Activated CD4-positive, alpha-beta T cell treated with anti-CD3 and anti-CD28 coated beads, Interleukin-2, amount 10 ng/mL, durations not matched to agents 7 days and 5 days (primary cell): ENCODE measurements at places on chromosomes 1 and 21. TPM values are rescaled to one million over a fixed set of nuclear protein-coding genes. Genes with fewer than 3 reads are reported as not detected.
A peak's percentile ranks its signal among the peaks of the same experiment; 100 is the strongest.

GRCh38 chr1:153598309-153599172 is 14.4 kb downstream of the S100A16 start:
- no peaks in the 10 kb centered on the region for H3K36me3 ChIP-seq
- peak overlapping the region; percentile 76 for H3K27ac ChIP-seq
- no peak overlapping the region for H3K4me3 ChIP-seq
- peak; percentile 33 for DNase-seq

TCP10L gene
- 0.71 TPM for total RNA-seq

GRCh38 chr1:228913626-228914414 is 178.5 kb downstream of the RHOU start:
- H3K27me3 ChIP-seq, result no peaks in the 10 kb centered on the region
- no peak overlapping the region for H3K27ac ChIP-seq
- peaks cover 3% of the 10 kb centered on the region for H3K36me3 ChIP-seq
- no peak overlapping the region for H3K4me3 ChIP-seq

CCSAP gene
- 9.1 TPM for total RNA-seq

SLC45A3 gene
- total RNA-seq, result not detected

RGL1 gene
- total RNA-seq, result 2.6 TPM

DNA sequence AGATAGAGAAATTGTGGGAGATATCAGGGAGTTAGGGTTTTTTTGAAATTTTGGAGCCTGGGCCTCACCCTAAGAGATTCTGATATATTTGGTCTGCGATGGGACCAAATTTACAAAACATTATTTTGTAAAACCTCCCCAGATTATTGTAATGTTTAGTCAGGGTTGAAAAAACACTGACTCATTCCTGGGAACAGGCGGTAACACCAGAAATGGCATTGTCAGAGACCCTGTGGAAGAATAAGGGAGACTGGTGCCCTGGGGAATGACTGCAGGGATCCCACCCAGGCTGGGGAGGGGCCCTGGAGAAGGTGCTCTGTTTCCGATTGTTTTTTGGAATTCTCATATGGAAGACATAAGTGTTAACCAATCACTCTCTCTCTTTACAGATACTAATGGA is 13.1 kb upstream of the STRIP1 start:
- H3K27ac ChIP-seq, result no peak overlapping the region
- H3K36me3 ChIP-seq, result peaks cover 41% of the 10 kb centered on the region
- no peaks in the 10 kb centered on the region for H3K4me1 ChIP-seq
- no peaks in the 10 kb centered on the region for H3K27me3 ChIP-seq

DNA sequence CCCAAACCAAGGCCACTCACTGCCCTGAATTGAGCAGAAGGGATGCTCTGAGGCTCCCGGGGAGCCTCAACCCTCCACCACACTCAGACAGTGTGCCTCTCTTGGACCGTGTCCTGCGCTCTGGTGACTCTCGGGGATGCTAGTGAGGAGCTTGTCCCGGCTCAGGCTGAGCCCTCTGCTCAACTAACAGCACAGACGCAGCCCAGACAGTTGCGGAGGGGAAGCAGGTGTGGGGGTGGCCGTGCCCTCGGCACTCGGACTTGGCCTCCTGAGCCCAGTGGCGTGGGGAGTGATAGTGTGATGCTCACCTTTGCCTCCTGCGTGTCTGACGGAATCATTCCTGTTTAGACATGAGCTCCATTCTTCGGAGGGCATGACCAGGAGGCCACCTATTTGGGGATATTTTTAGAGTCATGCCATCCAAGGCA is 15.4 kb upstream of the SLC19A1 start:
- no peak overlapping the region for H3K4me3 ChIP-seq
- H3K27ac ChIP-seq, result no peak overlapping the region
- no peak for DNase-seq
- H3K27me3 ChIP-seq, result peaks cover 9% of the 10 kb centered on the region

GRCh38 chr1:230501849-230502248 is 75.7 kb upstream of the PGBD5 start:
- no peaks in the 10 kb centered on the region for H3K36me3 ChIP-seq
- H3K4me3 ChIP-seq, result no peak overlapping the region
- H3K27me3 ChIP-seq, result peaks cover 5% of the 10 kb centered on the region
- H3K27ac ChIP-seq, result no peak overlapping the region

DNA sequence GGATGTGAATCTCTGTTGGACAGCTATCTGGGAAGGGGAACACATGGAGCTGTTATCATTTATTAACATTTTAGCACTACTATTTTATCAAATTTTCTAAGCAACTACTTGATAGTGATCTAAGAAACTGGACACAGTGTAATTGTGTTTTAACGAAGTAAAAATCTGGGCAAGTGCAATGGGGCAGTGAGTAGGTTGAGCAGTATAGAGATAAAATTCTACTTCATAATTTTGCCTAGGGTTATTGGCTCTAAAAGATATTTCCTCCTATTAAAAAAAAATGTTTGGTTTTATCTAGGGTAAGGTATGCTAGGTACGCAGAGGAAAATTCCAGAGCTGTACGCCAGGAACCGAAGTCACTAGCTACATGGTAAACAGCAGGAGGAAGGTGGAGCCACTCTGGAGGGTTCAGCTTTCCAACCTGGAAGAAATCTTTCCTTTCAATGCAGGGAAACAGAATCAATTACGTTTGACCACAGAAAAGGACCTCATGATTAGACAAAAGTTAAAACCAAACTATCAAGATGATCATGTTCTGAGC is 43.3 kb downstream of the BCAR3 start:
- no peak overlapping the region for H3K4me3 ChIP-seq
- H3K4me1 ChIP-seq, result no peaks in the 10 kb centered on the region
- H3K36me3 ChIP-seq, result no peaks in the 10 kb centered on the region
- H3K27ac ChIP-seq, result no peak overlapping the region

RGS8 gene
- total RNA-seq, result not detected

- H3K27me3 ChIP-seq, result no peaks in the 10 kb centered on the region
- no peaks in the 10 kb centered on the region for H3K4me1 ChIP-seq
- H3K36me3 ChIP-seq, result peaks cover 9% of the 10 kb centered on the region
- no peak for DNase-seq
- H3K27ac ChIP-seq, result no peak overlapping the region
- H3K4me3 ChIP-seq, result no peak overlapping the region
Measured at GRCh38 chr21:14071902-14072734, 138.6 kb downstream of the LIPI start.

- H3K4me3 ChIP-seq, result no peak overlapping the region
- peaks cover 54% of the 10 kb centered on the region for H3K4me1 ChIP-seq
- no peak overlapping the region for H3K27ac ChIP-seq
- peaks cover 7% of the 10 kb centered on the region for H3K27me3 ChIP-seq
- no peak for DNase-seq
Measured at GRCh38 chr1:23910553-23911246, 2.5 kb downstream of the CNR2 start.

DEGS1 gene
- 73.9 TPM for total RNA-seq

DNA sequence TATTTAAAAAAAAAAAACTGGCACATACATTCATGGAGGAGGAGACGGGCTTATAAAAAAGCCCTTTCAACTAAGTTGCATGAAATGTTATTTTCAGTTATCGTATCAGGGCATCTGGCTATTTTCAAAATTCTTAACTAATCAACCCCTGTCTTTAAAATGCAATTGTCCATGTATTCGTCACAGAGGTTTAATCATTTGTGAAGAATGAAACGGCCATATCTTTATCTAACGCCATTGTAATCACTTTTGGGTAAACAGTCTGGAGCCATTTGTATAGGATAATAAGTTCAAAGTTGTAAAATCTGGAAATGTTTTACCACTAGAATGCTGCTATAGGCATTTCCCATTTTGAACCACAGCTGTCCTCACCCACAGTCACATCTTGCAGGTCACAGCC is 30.4 kb downstream of the SLC30A10 start:
- no peak overlapping the region for H3K4me3 ChIP-seq
- no peaks in the 10 kb centered on the region for H3K36me3 ChIP-seq
- H3K27ac ChIP-seq, result no peak overlapping the region
- H3K27me3 ChIP-seq, result no peaks in the 10 kb centered on the region

DNA sequence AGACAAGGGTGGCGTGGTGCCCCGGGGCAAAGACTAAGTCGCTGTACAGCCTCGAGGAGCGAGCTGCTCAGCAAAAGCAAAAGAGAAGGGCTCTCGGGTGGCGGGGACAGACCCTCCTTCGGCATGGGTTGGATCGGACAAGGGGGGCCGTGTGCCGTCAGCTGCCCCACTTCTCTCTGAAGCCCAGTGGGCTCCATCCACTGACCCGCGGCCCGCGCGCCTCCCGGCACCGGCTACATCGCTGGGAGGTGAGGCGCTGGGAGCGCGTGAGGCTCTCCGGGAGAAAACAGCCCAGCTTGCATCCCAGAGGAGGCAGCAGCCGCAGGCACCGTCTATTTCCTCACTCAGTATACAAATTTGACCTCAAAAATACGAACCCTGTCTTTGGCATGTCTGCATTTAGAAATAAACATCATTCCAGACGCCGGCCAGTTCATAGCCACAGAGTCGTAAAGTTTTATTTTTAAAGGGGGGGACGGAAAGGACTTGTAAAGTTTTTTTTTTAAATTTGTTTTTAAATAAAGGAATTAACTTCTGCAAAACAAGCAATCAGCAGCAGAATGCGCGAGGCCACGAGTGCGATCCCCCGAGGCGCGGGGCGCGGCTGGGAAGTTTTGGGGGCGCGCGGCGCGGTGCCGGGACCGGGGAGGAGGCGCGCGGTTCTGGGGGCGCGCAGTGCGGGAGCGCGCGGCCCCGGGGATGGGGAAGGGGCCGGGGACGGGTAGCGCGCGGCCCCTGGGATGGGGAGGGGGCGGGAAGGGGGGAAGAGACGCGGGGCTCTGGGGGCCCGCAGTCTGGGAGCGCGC is 689 bp upstream of the GPR137B start:
- peak overlapping the region; percentile 20 for H3K27ac ChIP-seq
- H3K36me3 ChIP-seq, result peaks cover 5% of the 10 kb centered on the region
- H3K4me3 ChIP-seq, result peak overlapping the region; percentile 76
- no peak for DNase-seq

DNA sequence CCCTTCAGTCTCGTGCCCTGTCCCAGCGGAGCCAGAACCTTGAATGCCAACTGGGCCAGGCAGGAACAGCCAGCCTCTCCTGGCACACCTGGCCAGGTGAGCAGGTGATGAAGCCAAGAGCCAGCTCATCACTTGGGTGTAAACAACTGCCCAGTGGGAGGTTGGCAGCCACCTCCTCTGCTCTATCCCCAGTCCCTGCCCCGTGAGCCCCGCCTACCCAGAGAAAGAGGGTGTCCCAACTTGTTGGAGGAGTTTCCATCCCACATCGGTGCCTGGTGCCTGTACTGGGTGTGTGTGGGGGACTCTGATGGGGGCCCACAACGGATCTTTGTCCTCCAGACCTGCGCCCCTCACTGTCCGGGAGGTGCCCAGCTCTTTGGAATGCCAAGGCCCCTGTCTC is 17.8 kb upstream of the FAM131C start:
- peaks cover 3% of the 10 kb centered on the region for H3K27me3 ChIP-seq
- H3K4me3 ChIP-seq, result no peak overlapping the region
- no peak for DNase-seq
- H3K4me1 ChIP-seq, result no peaks in the 10 kb centered on the region
- H3K27ac ChIP-seq, result no peak overlapping the region
- no peaks in the 10 kb centered on the region for H3K36me3 ChIP-seq

DNA sequence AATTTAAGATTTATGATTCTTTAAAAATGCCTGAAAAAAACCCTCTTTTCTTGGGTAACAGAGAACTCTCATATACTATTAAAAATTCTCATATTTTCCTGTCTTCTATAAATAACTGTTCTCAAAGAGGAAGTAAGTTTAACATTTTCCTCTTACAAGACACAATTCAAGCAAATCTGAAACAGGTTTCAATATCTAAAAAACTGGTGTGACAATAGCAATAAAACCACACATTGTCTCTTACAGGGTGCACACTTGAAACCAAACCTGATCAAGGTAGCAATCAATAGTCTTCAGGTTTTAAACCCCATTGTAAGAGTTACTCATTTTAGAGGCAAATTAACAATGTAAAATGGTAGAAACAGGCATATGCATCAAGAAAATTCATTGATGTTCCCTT is 28.0 kb downstream of the FUBP1 start:
- peaks cover 64% of the 10 kb centered on the region for H3K36me3 ChIP-seq
- no peak for DNase-seq
- peaks cover 28% of the 10 kb centered on the region for H3K4me1 ChIP-seq
- no peaks in the 10 kb centered on the region for H3K27me3 ChIP-seq

DNA sequence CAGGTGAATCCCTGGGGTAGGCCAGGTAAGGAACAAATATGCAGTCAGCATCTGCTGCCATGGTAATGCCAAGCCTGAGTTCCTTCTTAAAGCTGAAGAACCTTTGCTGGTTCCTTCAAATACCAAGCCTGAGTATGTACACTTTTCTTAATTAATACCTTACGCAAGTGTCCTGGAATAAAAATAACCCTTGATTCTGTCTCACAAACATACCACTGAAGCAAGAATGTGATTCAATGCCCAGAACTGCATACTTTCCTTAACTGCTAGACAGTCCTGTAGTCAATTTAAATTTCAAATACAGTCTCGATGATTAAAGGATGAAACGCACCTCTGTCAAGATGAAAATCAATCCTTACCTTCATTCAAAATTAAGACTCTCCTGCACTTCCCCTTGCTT is 634.0 kb upstream of the CHRM3 start:
- H3K27ac ChIP-seq, result no peak overlapping the region
- no peaks in the 10 kb centered on the region for H3K4me1 ChIP-seq
- no peaks in the 10 kb centered on the region for H3K36me3 ChIP-seq
- DNase-seq, result no peak
- no peaks in the 10 kb centered on the region for H3K27me3 ChIP-seq

- H3K27ac ChIP-seq, result no peak overlapping the region
- H3K4me3 ChIP-seq, result no peak overlapping the region
- H3K27me3 ChIP-seq, result peaks cover 2% of the 10 kb centered on the region
- H3K36me3 ChIP-seq, result no peaks in the 10 kb centered on the region
- no peaks in the 10 kb centered on the region for H3K4me1 ChIP-seq
Measured at GRCh38 chr1:212487774-212488435, 55.2 kb downstream of the NENF start.

GRCh38 chr1:36088577-36089392 is at the start of gene ADPRS:
TSS of gene ADPRS (plus strand) at chr1:36088892. CDS start at chr1:36088905, 13 bp downstream.
- peaks cover 18% of the 10 kb centered on the region for H3K4me1 ChIP-seq
- H3K36me3 ChIP-seq, result peaks cover 17% of the 10 kb centered on the region
- H3K27me3 ChIP-seq, result peaks cover 9% of the 10 kb centered on the region
- peak within 1 kb of the TSS; percentile 89 for H3K4me3 ChIP-seq
- DNase-seq, result peak; percentile 92

CCDC17 gene
- 3.3 TPM for total RNA-seq

DNA sequence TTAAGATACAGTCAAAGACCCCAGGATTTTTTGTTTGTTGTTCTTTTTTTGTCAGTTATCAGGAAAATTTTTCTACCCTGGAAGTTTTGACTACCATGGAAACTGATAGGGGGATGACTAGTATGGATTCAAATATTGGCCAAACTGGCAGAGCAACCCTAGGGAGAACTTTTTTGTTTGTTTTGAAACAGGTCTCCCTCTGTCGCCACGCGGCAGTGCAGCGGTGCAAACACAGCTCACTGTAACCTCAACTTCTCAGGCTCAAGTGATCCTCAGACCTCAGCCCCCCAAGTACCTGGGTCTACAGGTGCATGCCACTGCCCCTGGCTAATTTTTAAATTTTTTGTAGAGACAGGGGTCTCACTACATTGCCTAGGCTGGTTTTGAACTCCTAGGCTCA is 46.6 kb downstream of the TOR3A start:
- no peaks in the 10 kb centered on the region for H3K27me3 ChIP-seq
- peak overlapping the region; percentile 17 for H3K27ac ChIP-seq
- H3K4me1 ChIP-seq, result peaks cover 24% of the 10 kb centered on the region

- H3K4me3 ChIP-seq, result no peak overlapping the region
- H3K27me3 ChIP-seq, result no peaks in the 10 kb centered on the region
- no peak overlapping the region for H3K27ac ChIP-seq
- no peaks in the 10 kb centered on the region for H3K4me1 ChIP-seq
- DNase-seq, result no peak
- no peaks in the 10 kb centered on the region for H3K36me3 ChIP-seq
Measured at GRCh38 chr1:53710584-53710983, 28.4 kb downstream of the GLIS1 start.

S100A1 gene
- not detected for total RNA-seq

PRAMEF14 gene
- total RNA-seq, result not detected

PLEKHG5 gene
- total RNA-seq, result 1.8 TPM

KPRP gene
- not detected for total RNA-seq
